Fibroblast of upper back skin (primary cell): ENCODE measurements at places on chromosomes 5 and 9.

DNA sequence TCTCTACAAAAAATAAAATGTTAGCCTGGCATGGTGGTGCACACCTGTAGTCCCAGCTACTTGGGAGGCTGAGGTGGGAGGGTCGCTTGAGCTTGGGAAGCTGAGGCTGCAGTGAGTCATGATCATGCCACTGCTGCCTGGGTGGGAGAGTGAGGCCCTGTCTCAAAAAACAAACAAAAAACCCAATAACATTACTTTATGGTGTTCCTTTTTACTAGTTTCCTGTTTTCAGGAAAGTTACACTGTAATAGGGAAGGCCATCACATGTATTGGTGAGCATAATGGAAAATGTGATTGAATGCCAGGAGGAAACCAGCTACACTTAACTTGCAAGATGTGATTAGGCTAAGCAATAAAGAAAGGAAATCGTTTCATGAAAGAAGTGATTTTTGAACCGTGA, 42.7 kb downstream of the SV2C start:
- DNase-seq, result no peak

DNA sequence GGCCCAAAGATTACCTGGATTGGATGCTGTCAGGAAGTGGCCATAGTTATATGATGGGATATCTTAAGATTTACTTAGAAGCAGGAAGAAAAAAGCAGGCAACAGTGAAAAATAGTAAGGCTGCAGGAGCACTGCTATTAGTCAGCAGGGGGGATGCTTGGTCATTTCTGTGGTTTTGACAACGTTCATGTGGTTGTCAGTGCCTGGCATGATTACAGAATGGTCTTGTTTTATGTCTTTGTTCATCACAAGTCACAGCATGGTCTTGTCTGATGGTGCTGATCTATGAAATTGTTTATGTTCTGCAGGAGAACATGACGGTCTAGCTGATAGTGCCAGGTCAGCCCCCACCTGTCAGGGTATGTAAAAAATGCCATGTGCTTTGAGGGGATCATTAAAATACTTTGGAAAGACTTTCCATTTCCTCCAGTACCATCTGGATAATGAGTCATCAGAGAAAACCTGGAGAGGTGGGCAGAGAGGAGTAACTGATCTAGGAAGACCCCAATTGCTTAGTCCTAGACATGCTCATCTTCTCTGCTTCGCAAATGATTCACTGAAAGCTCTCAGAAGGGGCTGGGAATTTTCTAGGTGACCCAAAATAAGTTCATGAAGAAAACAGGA, 48.5 kb downstream of the PLGRKT start:
- DNase-seq, result peak; percentile 94

DNA sequence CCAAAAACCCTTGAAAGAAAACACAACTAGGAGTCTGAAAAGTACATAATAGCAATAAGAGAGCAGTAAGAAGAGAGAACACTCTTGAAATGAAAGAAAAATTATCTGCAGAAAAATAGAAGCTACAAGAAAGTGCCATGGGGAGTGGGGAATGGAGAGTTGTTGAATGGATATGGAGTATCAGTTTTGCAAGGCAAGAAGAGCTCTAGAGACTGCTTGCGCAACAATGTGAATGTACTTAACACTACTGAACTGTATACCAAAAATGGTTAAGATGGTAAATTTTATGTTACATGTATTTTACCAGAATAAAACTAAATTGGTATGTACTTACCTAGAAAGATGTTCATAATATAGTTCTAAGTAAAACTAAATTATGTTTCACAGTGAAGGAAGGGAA, 54.8 kb upstream of the RASGRF2 start:
- DNase-seq, result no peak

DNA sequence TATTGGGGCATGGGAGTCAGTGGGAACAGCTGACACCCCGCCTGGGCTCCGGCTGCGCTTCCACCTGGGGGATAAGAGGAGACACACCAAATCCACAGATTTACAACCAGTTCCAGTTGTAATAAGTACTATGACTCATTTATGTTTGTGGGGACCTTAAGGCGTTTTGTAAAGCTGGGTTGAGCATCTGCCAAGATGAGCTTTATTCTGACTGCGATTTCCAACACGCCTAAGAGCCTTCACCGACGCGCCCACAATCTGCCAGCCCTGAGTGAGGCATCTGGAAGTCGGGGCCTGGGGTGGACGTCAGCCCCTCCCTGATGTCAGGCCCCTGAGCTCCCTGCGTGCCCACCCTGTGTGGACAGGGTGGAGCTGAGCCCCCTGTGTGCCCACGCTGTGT, 14.3 kb upstream of the LHX3 start:
- DNase-seq, result peak; percentile 46

DNA sequence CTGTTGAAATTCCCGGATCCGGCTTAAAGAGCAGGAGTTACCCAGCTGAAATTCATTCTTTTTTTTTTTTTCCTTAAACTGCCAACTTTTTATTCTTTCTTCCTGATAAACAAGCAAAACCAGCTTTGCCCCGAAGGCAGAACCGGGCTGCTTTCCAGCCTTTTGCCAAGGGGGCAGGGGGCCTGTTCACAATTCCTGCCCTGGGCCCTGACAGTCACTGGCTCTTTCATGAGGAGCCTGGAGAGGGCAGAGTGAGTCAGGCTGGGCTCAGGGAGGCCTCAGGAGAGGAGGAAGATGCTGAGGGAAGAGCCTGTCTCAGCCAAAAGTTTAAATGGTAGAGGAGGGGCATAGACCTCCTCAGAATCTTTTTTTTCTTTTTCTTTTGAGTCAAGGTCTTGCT, 4.8 kb downstream of the GLIPR2 start:
- DNase-seq, result peak; percentile 52

DNA sequence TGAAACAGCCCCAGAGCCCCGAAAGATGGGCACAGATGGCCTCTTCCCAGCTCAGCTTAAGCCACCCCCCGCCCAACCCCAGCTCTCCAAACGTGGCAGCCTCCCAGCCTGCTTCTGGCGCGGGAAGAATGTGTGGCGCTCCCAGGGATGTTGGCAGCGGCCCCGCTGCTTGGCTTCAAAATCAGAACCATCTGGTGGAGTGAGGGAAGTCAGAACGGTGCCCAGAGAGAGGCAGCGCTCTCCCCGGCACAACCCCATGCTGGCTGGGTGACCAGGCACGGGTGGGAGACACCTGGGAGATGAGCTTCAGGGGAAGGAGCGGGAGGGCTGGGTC, 72.7 kb upstream of the ORM1 start:
- peak; percentile 96 for DNase-seq

DNA sequence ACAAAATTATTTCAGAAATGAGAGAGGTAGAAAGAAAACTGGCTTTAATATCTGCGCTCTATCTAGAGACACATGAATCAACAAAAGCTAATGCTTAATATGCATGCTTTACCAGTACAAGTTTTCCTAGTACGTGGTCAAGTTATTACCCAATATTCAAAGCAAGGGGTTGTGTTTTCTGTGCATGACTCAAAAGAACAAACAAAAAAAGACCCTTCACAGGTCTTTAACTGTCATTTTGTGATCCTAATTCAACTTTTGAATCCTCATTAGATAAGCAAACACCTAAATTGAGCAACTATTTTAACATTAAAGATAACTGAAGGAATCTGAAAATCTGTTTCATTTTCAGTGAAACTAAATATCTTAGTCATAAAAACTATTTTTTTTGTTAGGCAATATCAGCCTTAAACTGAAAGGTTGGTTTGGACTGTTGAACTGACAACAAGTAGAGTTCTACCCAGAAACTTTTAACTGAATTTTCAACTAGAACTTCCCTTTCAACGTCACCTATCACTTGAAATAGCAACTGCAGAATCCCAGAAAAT, 12.5 kb downstream of the ST8SIA4 start:
- no peak for DNase-seq

- DNase-seq, result no peak
These were observed 76.6 kb downstream of the ACTBL2 start for GRCh38 chr5:57405984-57406383.

GRCh38 chr5:65989158-65989557, 62.8 kb downstream of the ERBIN start:
- DNase-seq, result no peak

GRCh38 chr9:78311886-78312524, 15.1 kb downstream of the PSAT1 start:
- no peak for DNase-seq

DNA sequence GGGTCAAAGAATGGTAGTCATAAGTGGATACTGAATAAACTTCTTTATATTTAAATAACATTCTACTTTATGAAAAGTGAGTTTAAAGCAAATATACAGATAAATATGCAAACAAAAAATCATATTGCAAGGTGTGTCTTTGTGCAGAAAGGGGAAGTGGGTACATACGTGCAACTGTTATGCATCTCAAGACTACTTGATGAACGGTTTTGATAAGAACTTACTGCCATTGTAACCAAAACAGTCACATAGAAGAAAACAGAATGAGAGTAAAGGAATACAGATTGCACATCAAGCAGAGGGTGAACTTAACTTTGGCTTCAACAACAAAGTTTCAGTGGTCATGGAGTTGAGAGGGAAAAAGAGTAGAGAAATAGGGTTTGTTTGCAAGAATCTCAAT, 9.9 kb downstream of the CAMK4 start:
- no peak for DNase-seq

- DNase-seq, result no peak
These were observed 33.1 kb downstream of the NDUFAF2 start for GRCh38 chr5:60977956-60978737.

GRCh38 chr9:131039129-131039954, 30.4 kb downstream of the LAMC3 start:
- DNase-seq, result no peak

- no peak for DNase-seq
These were observed 6.3 kb upstream of the GARIN3 start for GRCh38 chr5:157172403-157172802.
